Stimulated activated naive B cell treated with anti-CD40 and anti-IgM and Interleukin-4, amounts not matched to agents 10 μg/mL and 1 μg/mL and 100 μg/mL, for 72 hours (primary cell): ENCODE measurements at places on chromosomes 1 and 21.

- DNase-seq: no peak
These were observed 63.2 kb downstream of the CD58 start for GRCh38 chr1:116507631-116508030.

GRCh38 chr1:111249960-111250359, 22.4 kb downstream of the CHI3L2 start:
- DNase-seq: no peak

GRCh38 chr1:241654019-241654418, 1.9 kb downstream of the WDR64 start:
- no peak for DNase-seq

DNA sequence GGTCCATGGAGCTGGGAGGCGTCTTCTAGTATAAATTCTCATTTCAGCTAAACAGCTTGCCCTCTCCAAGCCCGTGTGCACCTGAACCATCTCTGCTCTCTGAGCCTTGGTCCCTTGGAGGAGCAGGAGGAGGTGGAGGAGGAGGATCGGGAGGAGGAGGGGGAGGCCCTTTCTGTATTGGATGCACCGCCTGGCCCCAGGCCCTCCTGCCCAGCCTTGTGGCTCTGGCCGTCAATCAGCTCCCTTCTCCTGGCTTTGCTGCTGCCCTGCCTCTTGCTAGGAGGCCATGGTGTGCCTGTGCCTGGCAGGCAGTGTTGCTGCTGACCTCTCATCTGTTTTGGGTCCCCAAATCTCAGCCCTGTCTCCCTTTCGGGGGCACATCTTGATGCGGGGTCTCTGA, 9.0 kb downstream of the COL18A1 start:
- no peak for DNase-seq

DNA sequence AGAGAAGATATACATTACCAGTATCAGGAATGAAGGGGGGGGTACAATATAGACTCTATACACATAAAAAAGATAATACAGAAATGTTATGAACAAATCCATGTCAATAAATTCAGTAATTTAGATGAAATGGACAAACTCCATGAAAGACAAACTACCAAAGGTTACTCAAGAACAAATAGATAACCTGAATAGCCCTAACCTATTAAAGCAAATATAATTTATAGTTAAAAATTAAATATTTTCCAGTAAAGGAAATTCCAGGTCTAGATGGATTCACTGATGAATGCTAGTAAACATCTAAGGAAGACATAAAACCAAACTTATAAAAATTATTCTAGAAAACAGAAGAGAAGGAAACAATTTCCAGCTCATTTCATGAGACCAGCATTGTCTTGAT, 13.2 kb downstream of the BLZF1 start:
- DNase-seq: no peak

- DNase-seq: no peak
These were observed 176.8 kb downstream of the DISC1 start for GRCh38 chr1:231803353-231803752.

DNA sequence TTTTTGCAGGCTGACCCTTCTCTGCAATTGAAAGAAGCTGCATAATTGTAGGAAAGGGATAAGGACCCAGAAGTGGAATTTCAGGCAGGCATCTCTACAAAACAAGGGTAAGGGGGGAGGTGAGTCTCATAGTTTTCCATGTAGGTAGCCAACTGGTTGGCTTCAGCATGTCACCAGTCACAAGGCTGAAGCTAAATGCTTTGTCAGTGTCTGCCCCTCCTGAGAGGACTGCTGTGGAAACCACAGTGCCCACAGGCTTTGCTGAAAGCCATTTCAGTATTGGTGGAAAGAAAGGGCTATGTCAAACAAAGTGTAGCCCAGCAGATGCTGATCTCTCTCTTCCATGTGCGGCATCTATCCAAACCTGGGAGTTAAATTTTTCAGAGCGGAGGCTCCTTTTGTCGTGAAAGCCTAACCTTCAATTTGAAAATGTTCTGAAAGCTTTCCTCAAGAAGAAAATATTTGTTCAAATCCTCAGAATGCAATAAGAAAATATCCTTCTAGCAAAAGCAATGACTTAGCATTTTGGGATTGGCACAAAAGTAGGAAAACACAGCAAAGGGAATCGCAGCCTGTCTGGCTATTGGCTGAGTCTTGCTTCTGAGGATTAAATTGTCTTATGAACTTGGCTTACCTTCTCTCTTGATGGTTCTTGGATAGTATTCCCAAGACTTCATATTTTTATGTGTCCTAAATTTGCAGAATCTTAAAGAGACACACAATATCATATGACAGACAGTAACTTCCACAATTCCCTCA, 591.7 kb downstream of the PLPP3 start:
- no peak for DNase-seq

GRCh38 chr1:40244138-40244744, 3.5 kb upstream of the TMCO2 start:
- DNase-seq: no peak

DNA sequence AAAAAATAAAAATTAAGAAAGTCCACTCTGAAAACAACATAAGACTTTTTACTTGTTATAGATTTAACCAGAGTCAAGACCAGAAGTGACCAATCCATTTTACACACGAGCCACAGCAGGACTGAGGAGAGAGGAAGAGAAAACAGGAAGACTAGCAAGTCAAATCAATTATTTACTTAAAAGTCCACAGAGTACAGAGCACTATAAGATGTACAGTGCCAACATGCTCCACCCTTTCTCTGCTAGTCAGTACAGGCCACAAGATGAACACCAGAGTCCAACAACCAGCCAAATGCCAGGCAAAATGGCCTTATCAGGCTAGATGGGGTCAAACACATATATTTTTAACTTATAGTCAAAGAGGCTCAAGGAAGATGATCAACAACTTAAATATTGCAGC, 19.5 kb downstream of the LUZP1 start:
- DNase-seq: no peak

- no peak for DNase-seq
These were observed 799.5 kb downstream of the LTN1 start for GRCh38 chr21:28193189-28193588.

DNA sequence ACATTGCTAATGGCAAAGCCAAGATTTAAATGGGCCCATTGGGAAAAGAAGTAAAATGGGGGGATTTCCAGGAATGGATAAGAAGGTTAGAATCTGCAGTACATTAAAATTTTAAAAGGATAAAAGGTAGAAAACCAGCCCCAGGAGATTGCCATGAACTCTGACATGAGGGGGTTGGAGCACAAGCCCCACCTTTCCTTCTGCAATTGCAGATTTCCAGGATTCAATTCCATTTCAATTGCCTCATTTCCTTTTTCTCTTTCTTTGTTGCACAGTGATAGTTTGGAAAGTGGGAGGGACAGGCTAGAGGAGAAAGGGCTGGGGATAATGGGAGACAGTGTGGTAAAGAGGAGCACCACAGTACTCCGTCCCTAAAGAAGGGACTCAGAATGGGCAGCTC, 238.5 kb upstream of the RAB4A start:
- DNase-seq: no peak

DNA sequence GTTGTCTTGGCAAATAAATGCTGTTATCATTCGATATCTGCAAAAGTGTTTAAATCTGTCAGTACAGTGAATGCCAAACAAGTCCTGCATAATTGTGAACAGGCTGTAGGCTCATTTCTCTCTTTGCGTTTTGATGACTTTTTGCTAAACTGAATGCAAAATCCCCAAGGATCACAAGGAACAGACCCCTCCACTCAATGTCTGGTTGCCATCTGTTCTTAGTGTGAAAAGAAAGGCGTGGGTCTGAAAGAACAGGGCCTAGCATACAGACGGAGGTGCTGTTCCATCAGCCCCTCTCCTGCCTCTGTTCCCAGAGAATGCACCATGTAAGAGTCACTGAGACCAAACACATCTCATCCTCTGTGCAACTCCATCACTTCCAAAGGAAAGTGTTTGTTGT, 40.4 kb downstream of the EIF2B3 start:
- DNase-seq: no peak

- DNase-seq: no peak
These were observed 992 bp upstream of the USP48 start for GRCh38 chr1:21783679-21784603.

DNA sequence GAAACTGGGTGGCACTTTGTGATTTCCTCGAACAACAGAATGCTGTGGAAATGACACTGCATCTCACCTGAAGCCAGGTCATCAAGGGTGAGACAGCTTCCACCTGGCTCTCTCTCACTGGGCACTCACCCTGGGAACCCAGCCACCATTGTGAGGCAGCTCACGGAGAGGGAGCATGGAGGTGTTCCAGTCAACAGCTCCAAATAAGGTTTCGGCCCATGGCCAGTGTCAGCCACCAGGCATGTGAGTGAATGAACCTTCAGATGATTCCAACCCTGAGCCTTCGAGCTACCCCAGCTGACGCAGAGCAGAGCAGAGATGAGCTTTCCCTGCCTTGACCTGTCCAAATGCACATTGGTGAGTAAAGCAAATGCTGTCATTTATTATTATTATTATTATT, 58.1 kb downstream of the SYDE2 start:
- no peak for DNase-seq

- DNase-seq: no peak
These were observed 142.3 kb downstream of the DNM3 start for GRCh38 chr1:171983584-171983983.

- no peak for DNase-seq
These were observed 57.0 kb upstream of the NEK2 start for GRCh38 chr1:211732293-211732980.

GRCh38 chr1:32536764-32537163, 2.5 kb upstream of the ZBTB8A start:
- DNase-seq: no peak

GRCh38 chr1:9246841-9247785, 12.5 kb downstream of the H6PD start:
- no peak for DNase-seq

- no peak for DNase-seq
These were observed 4.1 kb downstream of the SPATC1L start for GRCh38 chr21:46180079-46180722.

DNA sequence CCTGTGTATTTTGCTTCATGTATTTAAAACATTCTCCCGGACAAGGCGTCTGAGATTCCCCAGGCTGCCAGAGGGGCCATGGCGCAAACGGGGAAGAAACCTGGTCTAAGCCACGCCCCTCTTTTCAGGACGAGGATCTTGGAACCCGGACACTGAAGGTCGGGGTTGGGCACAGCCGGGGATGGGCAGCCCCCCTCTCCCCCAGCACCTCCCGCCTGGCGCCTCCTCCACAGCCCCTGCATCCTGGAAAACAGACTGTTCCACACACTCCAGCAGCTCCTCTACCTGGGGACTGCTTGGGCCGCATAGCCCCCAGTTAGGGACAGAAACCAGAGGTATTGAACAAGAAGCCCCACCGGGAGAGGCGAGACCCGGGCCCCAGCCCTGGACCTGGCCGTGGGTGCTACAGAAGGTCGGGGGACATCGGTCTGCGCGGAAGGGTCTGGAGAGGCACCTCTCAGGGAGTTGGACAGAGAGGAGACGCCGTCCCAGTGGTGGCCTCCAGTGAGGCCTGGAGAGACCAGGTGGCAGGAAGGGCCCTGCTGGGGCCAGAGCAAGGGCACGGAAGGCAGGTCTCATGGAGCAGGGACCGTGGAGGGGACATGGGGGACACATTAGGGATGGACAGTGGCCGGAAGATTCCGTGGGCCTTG, 5.4 kb downstream of the TP73 start:
- DNase-seq: no peak

GRCh38 chr1:35660581-35661473, 19.5 kb upstream of the PSMB2 start:
- DNase-seq: no peak

GRCh38 chr1:209219791-209220524, 363.6 kb upstream of the CAMK1G start:
- no peak for DNase-seq

- no peak for DNase-seq
These were observed 149.5 kb downstream of the FGGY start for GRCh38 chr1:59446257-59446901.

GRCh38 chr21:34198231-34199120, 125.1 kb downstream of the MRPS6 start:
- DNase-seq: no peak

GRCh38 chr1:155884031-155884960, 24.9 kb downstream of the SYT11 start:
- no peak for DNase-seq
